SJCRH30 (cell line): ENCODE measurements at places on chromosomes 4 and X. TPM values are rescaled to one million over a fixed set of nuclear protein-coding genes. Genes with fewer than 3 reads are reported as not detected.

GRCh38 chr4:158032733-158033415 lies 140.0 kb downstream of the GASK1B start:
- no peak for DNase-seq

- no peak for DNase-seq
Measured at GRCh38 chrX:96540111-96540631, 144.5 kb upstream of the DIAPH2 start.

DNA sequence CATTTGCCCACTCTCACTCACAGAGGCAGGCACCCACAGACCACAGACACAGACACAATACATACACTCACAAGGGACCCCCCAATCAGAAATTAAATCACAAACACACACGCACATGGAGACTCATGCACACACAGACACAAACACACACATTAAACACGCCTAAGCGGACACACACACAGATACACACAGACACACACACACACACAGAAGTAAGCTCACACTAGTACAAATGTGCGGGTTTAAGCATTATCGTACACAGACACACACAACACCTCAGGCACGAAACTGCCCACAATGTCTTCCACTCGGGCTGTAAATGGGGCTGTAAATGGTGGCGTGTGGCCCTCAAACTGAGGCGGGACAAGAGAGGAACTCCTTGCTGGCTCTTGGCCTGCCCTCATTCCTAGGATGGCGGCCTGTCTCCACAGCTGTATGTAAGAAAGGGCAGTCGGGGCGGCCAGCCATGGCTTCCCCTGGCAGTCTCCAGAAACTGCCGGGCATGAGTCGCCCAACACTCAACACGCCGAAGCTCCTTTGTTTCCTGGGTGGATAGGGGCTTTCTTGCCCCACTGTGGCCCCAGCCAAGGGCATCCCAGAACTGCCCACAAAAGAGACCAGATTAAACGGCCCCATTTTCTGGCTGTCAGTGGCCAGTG lies 53.9 kb downstream of the NBDY start:
- DNase-seq: no peak

GRCh38 chr4:161359491-161359890 lies 804.3 kb downstream of the FSTL5 start:
- no peak for DNase-seq

- peak; percentile 86 for DNase-seq
Measured at GRCh38 chrX:17635231-17635630, 102.1 kb upstream of the SCML1 start.

GRCh38 chr4:115325836-115326235 lies 212.4 kb upstream of the NDST4 start:
- DNase-seq: no peak

GRCh38 chrX:10043386-10043785 lies 76.2 kb downstream of the CLDN34 start:
- peak; percentile 9 for DNase-seq

GRCh38 chrX:17544821-17545220 lies 169.8 kb downstream of the NHS start:
- no peak for DNase-seq

DNA sequence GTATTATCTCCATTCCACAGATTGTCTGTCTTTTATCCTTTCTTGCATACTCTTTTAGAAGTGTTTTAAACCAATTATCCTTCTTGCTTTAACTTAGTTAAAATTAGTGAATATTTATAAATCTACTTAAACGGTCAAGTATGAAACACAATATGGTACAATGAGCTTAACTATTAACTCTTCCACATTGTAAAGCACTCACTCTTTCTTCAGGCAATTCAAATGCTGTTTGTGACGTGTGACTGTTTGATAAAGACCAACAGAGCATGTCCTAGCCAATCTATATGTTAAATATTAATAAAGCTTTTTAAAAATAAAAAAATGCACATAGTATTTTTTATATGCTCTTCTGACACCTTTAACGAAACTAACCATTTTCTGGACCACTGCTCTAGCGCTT lies 192.7 kb downstream of the ARAP2 start:
- no peak for DNase-seq

DNA sequence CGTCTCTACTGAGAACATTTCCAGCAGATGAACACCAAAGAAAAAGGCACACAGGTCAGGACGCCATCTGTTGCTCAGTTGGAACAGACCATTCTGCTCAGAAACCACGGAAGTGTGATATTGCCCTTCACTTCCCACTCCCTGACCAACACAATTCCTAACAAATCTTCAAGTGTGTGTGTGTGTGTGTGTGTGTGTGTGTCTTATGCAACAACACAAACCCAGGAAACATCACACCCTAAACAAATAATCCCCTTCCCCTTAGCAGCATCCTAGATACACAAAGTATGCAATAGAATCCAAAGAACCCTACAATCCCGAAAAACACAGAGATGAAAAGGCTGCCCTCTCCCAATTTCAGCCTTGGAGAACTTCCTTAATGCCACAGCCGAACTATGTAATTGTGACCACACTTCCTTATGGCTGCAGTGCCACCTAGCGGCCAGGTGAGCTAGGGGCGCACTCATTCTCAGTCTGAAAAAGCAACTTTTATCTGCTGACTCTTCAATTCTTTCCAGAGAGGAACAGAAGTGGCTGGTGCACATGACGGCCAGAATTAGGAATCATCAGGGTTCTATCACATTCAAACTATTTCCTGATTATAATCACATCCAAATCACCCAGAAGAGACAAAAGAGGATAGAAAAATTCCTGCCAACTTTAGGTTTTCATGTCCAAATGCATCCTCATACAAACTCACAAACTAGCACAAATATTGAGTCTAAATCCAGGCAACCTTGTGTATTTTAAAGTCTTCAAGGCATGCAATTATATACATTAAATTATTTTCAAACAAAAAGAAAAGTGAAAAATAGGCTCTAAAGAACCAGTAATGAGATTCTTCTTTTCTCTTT lies 164.9 kb downstream of the DHX15 start:
- peak; percentile 79 for DNase-seq

GRCh38 chr4:144809056-144809640 lies 163.2 kb downstream of the HHIP start:
- no peak for DNase-seq

Gene CPZ
- 47.1 and 53.7 TPM in 2 replicates for total RNA-seq

Gene CSN3
- not detected in 2 replicates for total RNA-seq

Gene FHL1
- total RNA-seq: 48.0 and 55.7 TPM in 2 replicates

Gene SSX2B
- total RNA-seq: not detected in 2 replicates

Gene BMPR1B
- 4.8 and 4.9 TPM in 2 replicates for total RNA-seq

Gene EDA
- total RNA-seq: 0.71 and 1.6 TPM in 2 replicates

Gene TLR1
- 0.53 and 0.61 TPM in 2 replicates for total RNA-seq

Gene CXCL3
- 1.3 and 2.4 TPM in 2 replicates for total RNA-seq
